GF-D8 (cell line): ENCODE measurements at places on chromosomes 2 and 18.
A peak's percentile ranks its signal among the peaks of the same experiment; 100 is the strongest.

GRCh38 chr2:50133766-50134165 is 898.2 kb downstream of the NRXN1 start:
- no peak for DNase-seq

DNA sequence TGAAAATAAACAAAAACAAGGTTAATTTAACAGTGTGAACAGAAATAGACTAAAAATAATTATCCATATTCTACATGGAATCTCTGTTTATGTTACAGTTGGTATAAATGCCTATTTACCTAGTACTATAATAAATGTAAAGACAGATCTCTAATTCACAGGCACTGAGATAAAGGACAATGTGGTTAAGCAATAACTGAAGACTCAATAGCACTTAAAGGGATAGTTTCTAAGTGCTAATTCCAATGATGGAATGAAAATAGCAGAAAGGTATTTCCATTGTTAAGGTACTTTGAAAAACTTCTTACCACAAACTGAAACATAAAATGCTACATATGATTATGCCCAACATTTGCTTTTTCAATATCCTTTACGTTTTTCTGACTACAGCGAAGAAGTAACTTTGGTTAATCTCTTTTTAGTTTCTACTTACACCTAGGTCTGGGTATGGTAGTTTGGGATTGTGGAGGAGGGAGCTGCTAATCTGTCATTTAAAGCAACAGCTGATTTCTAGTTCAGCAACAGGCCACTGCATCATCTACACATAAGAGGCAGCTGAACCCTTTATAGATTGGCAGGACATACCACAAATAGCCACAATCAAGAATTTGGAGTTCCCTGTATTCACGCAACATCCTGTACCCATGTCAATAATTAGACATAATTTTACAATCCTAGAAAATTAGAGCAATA is 27.2 kb downstream of the MAP4K3 start:
- DNase-seq = no peak

GRCh38 chr2:219205165-219205538 is 1.4 kb upstream of the ZFAND2B start:
- DNase-seq = no peak

- DNase-seq = no peak
Measured at GRCh38 chr2:97068074-97068473, 26.6 kb downstream of the FAHD2B start.

DNA sequence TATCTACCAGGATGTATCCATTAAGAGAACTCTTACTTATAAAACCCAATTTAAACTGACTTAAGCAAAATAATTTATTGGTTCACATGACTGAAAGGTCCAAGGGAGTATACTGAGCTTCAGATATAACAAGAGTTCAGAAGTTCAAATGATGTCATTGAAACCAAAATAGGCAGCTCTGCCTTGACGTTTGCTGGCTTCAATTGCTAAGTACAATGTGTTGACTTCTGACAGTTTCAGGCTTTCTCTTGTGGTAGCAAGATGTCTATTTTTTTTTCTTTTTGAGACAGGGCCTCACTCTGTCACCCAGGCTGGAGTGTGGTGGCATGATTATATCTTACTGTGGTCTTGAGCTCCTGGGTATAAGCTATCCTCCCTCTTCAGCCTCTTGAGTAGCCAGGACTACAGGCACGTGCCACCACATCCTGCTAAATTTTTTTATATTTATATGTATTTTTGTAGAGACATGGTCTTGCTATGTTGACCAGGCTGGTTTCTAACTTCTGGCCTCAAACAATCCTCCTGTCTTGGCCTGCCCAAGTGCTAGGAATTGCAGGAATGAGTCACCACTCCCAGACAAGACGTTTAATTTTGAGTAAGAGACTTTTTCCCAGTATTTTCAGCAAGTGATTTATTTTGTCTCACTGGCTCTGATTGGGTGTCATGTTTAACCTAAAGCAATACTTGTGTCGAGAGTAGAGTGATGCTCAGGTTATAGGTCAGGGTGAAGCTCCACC is 184.8 kb downstream of the NR4A2 start:
- DNase-seq = no peak

GRCh38 chr2:126671488-126671887 is 15.5 kb downstream of the GYPC start:
- no peak for DNase-seq

DNA sequence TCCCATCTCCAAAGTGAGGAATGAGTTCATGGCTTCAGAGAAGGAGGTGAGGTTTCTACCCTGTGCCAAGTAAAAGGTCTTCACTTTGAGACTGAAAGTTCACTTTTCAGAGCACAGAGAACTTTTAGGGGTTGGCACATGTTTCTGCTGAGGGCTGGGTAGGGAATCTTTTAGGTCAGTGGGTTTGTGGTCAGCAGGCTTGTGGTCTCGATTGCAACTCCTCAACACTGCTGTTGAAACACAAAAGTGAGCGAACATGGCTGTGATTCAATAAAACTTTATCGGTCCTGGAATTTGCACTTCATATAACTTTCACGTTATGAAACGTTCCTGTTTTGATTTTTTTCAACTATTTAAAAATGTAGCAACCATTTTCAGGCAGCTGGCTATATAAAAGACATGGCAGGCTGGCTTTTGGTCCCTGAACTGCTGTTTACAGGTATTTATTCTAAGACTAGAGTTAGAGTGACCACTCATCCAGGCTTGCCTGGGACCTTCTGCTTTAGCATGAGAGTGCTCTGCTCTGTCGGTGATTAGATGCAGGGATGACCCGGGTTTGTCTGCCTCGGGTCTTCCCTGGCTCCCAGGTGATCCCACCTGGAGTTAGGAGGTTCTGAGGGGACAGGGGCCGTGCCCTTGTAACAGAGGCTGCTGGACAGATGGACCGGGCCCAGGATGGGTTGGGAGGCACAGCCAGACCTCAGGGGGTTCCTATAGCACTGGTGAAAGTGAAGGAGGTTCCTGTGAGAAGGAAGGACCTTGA is 62.7 kb upstream of the TAF1B start:
- DNase-seq = peak; percentile 34

- no peak for DNase-seq
Measured at GRCh38 chr2:39435234-39435633, 1.9 kb downstream of the MAP4K3 start.

DNA sequence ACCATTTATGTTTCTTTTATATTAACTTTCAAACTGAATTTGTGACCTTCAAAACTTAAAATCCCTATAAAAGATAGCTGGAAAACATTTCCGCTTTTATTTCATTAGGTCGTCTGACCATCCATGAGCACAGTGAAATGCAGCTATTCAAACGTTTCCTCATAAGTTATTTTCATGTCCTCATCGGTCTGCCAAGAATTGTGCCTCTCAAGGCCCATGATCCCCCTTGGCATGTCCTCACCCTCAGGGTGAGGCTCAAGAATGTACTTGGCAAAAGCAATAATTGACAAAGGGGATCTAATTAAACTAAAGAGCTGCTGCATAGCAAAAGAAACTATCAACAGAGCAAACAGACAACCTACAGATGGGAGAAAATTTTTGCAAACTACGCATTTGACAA is 12.4 kb downstream of the SLC66A2 start:
- DNase-seq = no peak

DNA sequence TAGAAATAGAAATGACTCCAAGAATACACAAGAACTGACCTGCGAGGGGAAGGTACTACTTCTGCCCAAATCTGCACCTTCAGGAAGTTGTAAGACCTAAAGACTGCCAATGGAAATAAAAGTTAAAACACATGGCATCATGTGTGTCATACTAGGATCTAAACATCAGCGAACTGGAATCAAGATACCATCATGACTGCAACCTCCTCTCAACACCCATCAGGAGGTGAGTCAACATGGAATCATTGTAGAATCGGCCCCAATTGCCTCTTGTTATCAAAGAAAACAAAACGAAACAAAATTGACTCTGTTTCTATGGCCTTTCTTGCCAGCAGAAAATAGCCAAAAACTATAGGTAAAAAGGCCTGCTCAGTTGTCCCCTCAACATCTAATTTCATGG is 15.1 kb downstream of the RDH14 start:
- no peak for DNase-seq

- peak; percentile 49 for DNase-seq
Measured at GRCh38 chr18:35174093-35174731, 66.6 kb upstream of the ZNF397 start.

DNA sequence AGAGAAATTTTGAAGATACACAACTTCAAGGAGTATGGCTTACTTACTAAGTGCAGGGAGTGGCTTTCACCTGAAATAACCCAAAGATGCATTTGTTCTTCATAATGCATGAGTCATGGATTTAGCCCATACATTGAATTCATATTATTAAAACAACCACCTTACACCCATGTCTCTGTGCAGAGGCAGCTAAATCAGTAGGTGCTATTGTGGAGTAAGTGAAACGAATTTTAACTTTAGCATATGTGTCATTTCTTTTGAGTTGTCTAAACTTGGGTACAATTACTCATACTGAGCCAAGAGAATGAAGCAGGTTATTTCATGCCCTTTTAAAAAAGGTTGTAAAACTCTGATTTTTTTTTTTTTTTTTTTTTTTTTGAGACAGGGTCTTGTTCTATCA is 11.0 kb upstream of the ANKRD29 start:
- no peak for DNase-seq

- DNase-seq = no peak
Measured at GRCh38 chr2:174246944-174247381, 1.4 kb downstream of the OLA1 start.

DNA sequence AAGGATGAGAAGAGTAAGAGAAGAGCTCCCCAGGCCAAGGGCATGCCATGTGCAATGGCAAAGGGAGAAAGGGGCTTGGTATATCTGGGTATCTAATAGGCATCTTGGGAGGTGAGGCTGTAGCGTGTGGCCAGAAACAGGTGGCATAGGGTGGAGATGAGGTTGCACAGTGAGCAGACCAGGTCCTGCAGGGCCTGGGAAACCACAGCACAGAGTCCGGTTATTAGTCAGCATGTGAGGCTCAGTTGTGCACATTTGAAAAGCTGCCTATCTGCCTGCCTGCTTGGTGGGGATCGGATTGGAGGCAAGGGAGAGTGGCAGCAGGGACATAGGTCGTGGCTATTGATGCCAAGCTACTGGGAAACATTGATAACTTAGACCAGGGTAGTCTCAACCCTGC is 190.6 kb downstream of the TPGS2 start:
- no peak for DNase-seq
